Activated CD8-positive, alpha-beta memory T cell treated with anti-CD3 and anti-CD28 coated beads for 1 hour (primary cell): ENCODE measurements at places on chromosomes 1 and 21.

- DNase-seq = no peak
Observed at GRCh38 chr21:28683982-28684752, 308.5 kb downstream of the LTN1 start.

DNA sequence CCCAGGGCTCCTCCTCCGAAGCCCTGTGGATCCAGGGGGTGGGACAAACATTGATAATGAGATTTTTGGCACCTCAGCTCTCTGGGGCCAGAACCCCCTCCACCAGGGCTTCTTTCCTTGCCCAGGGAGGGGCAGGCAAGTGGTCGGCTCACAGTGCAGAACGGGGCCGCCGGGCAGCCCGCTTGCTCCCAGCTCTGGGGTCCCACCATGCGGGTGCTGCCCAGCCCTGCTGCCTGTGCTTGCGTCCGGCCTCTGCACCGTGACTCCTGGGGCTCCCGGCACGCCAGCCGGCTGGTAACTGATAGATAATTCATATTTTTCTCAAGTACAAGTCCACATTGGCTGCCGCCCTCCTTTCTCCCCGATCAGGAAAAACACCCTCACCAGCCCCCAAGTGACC is 42.0 kb upstream of the CCDC27 start:
- DNase-seq = no peak

GRCh38 chr1:907611-908451 is 15.9 kb upstream of the SAMD11 start:
- no peak for DNase-seq

DNA sequence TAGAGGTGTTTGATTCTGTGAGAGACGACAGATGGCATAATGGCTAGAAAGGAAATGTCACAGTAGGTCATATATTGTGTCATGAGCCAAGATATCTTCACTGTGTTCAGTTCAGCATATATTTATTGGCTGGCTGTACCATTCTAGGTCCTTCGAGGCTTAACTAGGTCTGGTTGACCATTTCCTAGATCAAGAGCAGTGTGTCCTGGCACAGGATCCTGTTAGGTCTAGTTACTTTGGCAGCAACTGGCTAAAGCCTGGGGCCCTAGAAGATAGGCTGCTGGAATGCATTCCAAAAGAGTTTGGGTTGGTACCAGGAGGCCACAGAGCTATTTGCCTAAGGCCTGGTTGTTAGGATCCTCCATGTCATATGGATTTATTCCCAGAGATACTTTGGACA is 20.9 kb downstream of the ZBTB40 start:
- DNase-seq = no peak

- no peak for DNase-seq
Observed at GRCh38 chr1:224490549-224491537, 56.2 kb upstream of the WDR26 start.

DNA sequence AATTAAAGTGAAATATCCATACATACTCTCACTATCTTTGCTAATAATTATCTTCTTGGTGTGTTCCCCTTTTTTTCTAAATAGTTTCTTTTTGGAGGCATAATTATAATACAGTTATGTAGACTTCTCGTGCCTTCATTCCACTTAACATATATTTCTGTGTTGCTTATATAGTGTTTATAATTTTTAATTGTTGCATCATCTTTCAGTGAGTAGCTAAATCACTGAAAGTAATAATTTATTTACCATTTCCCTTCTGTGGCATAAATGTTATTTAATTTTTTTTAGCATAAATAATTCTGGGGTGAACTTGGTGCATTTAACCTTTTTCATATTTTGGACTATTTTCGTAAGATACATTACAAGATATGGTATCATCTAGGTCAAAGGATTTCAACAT is 38.3 kb downstream of the SMAP2 start:
- no peak for DNase-seq

DNA sequence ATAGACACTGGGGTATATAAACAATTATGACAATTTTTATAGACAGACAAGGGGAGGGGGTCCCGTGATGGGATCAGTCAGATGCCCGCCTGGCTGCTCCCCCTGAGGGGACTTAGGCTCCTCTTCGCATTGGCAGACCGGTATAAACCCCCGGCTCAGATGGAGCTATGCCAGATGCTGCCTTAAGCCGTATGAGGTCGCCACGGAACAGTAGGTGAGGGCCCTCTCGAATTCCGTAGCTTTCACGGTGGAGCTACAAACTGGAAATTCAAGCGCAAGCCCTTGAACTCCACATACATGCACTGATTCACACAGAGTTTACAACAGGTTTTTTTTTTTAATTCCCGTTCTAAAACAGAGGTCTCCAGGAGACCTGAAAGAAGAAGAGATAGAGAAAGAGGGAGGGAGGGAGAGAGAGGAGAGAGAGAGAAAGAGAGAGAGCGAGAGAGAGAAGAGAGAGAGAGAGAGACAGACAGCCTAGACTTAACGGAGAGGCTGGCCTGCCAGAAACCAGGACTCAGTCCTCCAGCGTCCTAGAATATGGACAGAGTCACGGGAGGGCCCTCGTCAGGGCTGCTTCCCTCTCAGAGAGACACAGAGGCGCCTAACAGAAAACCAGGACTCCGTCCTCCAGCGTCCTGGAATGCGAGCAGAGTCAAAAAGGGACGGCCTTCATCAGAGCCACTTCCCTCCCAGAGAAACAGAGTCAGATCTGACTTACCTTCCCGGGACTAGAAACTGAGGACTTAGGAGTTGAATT is 24.4 kb upstream of the TMEM54 start:
- DNase-seq = no peak

- DNase-seq = no peak
Observed at GRCh38 chr1:37174341-37174740, 140.0 kb upstream of the GRIK3 start.

DNA sequence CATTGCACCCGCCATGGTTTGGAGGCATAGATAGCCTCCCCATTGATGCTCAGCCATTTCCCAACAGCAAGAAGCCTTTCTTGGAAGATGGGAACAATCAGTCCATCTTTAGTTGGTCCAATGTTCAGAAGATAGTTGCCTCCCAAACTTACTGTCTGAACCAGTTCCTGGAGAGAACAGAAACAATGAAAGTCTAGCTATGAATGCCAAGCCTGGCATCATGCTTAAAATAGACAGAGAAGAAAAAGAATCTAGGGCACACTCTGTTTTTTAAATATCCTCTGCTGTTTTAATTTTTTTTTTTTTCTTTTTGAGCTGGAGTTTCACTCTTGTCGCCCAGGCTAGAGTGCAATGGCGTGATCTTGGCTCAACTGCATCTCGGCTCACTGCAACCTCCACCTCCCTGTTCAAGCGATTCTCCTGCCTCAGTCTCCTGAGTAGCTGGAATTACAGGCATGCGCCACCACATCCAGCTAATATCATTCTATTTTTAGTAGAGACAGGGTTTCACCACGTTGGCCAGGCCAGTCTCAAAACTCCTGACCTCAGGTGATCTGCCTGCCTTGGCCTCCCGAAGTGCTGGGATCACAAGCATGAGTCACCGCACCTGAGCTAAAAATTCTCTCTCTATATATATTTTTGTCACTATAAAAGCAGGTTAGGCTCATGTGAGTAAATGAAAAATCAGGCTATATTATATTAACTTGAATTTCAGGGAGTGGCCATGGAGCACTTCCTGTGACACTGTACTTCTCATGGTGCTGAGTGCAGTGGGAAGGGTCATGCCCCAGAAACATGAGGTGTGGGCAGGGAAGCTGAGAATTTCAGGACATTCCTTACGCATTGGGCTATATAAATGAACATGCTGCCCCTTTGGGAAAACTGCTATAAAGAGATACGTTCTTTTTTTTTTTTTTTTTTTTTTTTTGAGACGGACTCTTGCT is 19.1 kb downstream of the FUCA1 start:
- no peak for DNase-seq

DNA sequence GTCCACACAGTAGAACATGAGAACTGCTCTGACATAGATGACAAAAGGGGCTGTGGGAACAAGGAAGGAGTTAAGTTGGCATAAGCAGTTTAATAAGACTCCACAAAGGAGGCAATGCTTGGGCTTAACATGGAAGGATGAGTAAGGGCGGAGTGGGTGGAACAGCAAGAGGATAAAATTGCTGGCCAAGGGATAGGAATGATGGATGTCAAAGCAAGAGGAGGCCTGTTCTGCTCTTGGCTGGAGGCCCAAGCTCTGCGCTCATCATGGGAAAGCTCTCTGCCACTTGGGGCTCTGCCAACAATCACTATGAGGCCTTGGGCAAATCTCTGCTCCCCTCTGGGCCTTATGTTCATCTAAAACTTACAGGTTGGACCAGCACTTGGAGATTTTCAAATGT is 98.3 kb upstream of the CAMK1G start:
- no peak for DNase-seq
